ENCODE measurements at places on chromosomes 7 and 10. TPM values are rescaled to one million over a fixed set of nuclear protein-coding genes. Genes with fewer than 3 reads are reported as not detected.

Gene TM9SF3
- total RNA-seq = 144 TPM

Gene TMED4
- total RNA-seq = 49.7 TPM

Gene SNX10
- 7.1 TPM for total RNA-seq

Gene CDK13
- 50.2 TPM for total RNA-seq

Gene LRRC17
- 0.21 TPM for total RNA-seq

Gene SLC13A1
- total RNA-seq = not detected

Gene LRRC4
- not detected for total RNA-seq

Gene SAP25
- 2.9 TPM for total RNA-seq

Gene KBTBD2
- 27.4 TPM for total RNA-seq

Gene CALN1
- total RNA-seq = not detected

Gene LEP
- not detected for total RNA-seq

Gene HOXA10
- total RNA-seq = 3.9 TPM

Gene GPR85
- total RNA-seq = 0.61 TPM

Gene ITIH5
- not detected for total RNA-seq

Gene IKZF1
- total RNA-seq = not detected

Gene ACTL6B
- not detected for total RNA-seq

Gene HPSE2
- not detected for total RNA-seq

Gene TUBAL3
- total RNA-seq = 0.22 TPM

Gene C7orf57
- total RNA-seq = 0.52 TPM

Gene SPDYE1
- not detected for total RNA-seq

Gene FLNC
- 0.28 TPM for total RNA-seq

Gene ZNF239
- total RNA-seq = 16.4 TPM

Gene NPC1L1
- not detected for total RNA-seq

Gene EPHA1
- total RNA-seq = 1.2 TPM

Gene NPS
- total RNA-seq = not detected

All from MCF 10A (cell line).